Left kidney (tissue), 8 donors: ENCODE measurements at places on chromosomes 6 and 20. TPM values are rescaled to one million over a fixed set of nuclear protein-coding genes. Genes with fewer than 3 reads are reported as not detected.

The NTSR1 gene
- polyA plus RNA-seq = 1.5 TPM

The CST5 gene
- polyA plus RNA-seq = 0.18 TPM

DNA sequence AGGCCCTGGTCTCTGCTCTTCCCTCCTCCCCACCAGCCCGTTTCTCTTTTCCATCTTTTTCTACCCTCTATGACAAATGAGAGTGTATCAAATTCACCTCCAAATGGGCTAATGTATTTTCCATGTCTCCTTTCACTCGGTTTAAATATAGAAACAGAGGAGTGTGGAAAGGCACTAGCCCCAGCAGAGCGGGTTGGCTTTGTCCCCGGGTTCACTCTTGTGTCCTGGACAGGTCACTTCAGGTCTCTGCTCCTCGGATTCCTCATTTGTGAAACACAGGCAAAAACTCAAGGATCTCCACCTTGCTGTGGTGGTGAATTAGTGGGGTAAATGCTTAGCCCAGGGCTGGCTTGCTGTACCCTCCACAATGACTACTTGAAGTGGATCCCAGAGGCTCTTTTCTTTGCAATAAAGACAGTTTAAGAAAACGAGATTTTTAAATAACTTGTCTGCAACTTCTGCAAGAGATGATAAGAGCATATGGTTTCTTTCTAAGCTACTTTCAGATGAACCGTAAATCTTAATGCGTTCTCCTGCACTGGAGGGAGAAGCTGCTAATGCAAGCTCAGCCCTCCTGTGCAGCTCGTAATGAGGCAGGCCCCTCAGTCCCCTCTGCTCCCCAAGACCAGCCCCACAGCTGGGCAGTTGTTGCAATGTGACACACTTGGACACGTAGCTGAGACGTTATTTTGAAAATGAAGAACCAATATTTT lies 292.9 kb downstream of the THBS2 start:
- no peak for DNase-seq

DNA sequence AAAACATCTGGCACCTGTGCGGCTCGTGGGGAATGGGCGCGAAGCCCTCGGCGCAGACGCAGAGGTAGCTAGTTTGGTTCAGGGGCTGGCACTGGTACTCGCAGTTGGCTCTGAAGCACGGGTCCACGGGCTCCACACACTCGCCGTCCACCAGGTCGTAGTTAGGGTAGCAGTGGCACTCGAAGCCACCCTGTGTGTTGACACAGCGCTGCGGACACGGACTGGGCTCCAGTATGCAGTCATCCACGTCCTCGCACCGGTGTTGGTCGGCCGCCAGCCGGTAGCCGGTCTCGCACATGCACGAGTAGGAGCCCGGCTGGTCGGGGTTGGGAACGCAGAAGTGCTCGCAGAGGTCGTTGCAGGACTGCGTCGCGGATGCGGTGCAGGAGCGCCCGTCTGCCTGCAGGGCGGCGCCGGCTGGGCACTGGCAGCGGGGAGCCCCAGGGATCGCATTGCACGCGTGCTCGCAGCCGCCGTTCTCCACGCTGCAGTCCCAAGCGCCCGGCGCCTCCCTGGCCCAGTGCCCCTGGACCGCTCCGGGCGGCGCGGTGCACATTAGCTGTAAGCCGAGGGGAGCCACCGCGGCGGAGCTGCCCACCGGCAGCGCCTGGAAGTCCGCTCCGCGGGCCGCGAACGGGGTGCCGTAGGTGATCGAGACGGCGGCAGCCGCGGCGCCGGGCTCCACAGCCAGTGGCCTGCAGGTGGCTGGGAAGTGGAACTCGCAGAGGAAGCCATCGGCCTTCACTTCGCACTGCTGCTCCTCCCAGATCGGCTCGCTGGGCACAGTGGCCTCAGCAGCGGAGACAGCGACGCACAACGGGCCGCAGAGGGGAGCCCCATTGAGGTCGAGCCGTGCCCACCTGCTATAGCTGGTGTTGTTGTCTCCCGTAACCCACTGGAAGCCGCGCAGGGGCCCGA lies 930 bp downstream of the THBD start:
- no peak for DNase-seq

DNA sequence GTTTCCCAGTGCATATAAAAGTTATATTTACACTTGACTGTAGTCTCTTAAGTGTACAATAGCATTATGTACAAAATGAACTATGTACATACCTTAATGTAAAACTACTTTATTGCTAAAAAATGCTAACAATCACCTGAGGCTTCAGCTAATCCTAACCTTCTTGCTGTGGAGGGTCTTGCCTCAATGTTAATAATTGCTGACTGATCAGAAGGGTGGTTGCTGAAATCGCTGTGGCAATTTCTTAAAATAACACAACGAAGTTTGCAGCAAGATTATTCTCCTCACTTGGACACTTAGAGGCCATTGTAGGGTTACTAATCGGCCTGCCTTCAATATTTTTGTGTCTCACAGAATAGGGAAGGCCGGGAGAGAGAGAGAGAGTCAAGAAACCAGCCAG lies 24.7 kb upstream of the MICB start:
- no peak for DNase-seq

GRCh38 chr6:166566026-166567011 lies 20.2 kb downstream of the RAMACL start:
- no peak for DNase-seq

DNA sequence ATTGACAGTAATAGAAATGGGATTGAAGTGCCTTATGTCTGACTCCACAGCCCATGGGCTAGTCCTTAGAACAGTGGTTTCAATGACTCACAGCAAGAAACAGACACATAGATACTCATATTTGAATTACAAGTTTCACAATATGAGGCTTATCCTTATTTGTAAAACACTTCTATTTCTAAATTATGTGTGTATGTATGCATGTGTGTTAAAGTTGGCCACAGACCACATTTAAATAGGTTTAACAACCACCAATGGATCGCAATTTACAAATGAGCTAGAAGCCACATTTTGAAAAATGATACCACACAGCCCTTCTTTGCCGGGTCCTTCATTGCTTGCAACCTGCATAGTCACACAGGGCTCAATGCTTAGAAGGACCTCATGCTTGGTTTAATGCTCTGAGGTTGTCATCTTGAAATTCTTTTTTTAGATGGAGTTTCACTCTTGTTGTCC lies 157.8 kb upstream of the PREP start:
- no peak for DNase-seq

- DNase-seq = no peak
These were observed 929 bp upstream of the CENPB start for GRCh38 chr20:3787324-3788014.

- no peak for DNase-seq
These were observed 68.5 kb upstream of the ARMC2 start for GRCh38 chr6:108779536-108780275.
